ENCODE measurements at places on chromosomes 4 and X. TPM values are rescaled to one million over a fixed set of nuclear protein-coding genes. Genes with fewer than 3 reads are reported as not detected.

MXRA5 gene
- not detected for total RNA-seq

SASH3 gene
- total RNA-seq, result not detected

AFM gene
- not detected for total RNA-seq

PPEF2 gene
- 0.46 TPM for total RNA-seq

FMR1NB gene
- total RNA-seq, result not detected

NLGN3 gene
- 1.0 TPM for total RNA-seq

GRID2 gene
- not detected for total RNA-seq

MAMLD1 gene
- total RNA-seq, result 9.3 TPM

CAPN6 gene
- total RNA-seq, result not detected

MAGEA11 gene
- total RNA-seq, result not detected

FRG2 gene
- total RNA-seq, result 0.09 TPM

SPANXN4 gene
- not detected for total RNA-seq
